M059J (cell line): ENCODE measurements at places on chromosomes 3 and 15.
A peak's percentile ranks its signal among the peaks of the same experiment; 100 is the strongest.

GRCh38 chr3:179348325-179349013 is 960 bp downstream of the MFN1 start:
- peak; percentile 20 for DNase-seq

- no peak for DNase-seq
Measured at GRCh38 chr3:14988988-14989394, 41.6 kb downstream of the NR2C2 start.

- DNase-seq: no peak
Measured at GRCh38 chr15:92362001-92362350, 31.7 kb upstream of the ST8SIA2 start.

- no peak for DNase-seq
Measured at GRCh38 chr3:70729845-70730244, 417.4 kb upstream of the MDFIC2 start.

- DNase-seq: no peak
Measured at GRCh38 chr15:28937271-28937670, 51.5 kb downstream of the APBA2 start.

GRCh38 chr3:141436180-141436579 is 50.6 kb upstream of the RASA2 start:
- DNase-seq: no peak

DNA sequence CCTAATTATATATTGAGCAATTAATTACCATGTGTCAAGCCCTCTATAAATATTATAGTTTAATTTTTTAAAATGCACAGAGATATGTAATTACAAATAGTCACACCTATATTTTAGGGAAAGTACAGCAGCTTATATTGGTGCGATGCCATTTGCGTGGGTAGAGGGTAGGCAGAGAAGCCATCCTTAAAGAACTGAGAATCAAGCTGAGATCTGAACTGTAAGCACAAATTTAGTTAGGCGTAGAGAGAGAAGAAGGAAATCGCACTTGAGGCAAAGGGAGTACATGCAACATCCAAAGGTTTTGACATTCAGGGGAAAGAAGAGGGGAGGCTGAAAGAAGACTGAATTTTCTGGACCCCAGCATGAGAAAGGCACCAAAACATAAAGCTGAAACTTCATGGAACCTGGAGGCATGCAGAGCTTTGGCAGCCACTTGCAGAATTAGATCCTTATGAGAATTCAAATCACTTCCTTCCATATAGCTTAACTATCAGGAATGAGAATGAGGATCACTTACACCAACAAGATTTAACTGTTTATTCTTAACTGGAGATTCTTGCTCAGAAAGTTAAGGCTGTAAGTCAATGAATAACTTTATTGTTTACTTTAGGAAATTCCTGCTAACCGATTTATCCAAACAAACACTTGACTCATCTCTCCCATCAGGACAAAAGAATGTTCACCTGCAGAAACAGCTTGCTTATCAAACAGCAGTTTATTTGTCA is 114.3 kb downstream of the TGFBR2 start:
- DNase-seq: peak; percentile 88

GRCh38 chr3:51500632-51501131 is 867 bp upstream of the DCAF1 start:
- DNase-seq: no peak
